A549 (cell line): ENCODE measurements at places on chromosomes 7 and 10.
A peak's percentile ranks its signal among the peaks of the same experiment; 100 is the strongest.

- DNase-seq, result peak; percentile 9
These were observed 448.1 kb upstream of the PODXL start for GRCh38 chr7:132004529-132004928.

DNA sequence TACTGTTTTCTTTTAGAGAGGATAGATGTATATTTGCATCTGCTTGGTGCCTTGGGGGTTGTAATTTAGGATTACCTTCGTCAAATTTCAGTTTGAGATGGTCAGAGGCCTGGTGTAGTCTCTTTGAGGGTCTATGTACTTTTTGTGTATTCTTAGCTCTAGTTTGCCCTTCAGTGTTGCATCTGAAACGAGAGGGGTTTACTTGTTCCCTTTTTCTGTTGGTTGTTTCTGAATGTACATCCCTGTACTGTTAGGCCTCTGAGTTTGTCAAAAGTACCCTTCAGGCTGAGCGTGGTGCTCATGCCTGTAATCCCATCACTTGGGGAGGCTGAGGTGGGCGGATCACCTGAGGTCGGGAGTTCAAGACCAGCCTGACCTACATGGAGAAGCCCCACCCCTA, 60.0 kb downstream of the MLLT10 start:
- no peak for DNase-seq

GRCh38 chr7:25732766-25733217, 419.2 kb upstream of the NFE2L3 start:
- DNase-seq, result no peak

- DNase-seq, result no peak
These were observed 362.8 kb downstream of the INHBA start for GRCh38 chr7:41339913-41340676.

DNA sequence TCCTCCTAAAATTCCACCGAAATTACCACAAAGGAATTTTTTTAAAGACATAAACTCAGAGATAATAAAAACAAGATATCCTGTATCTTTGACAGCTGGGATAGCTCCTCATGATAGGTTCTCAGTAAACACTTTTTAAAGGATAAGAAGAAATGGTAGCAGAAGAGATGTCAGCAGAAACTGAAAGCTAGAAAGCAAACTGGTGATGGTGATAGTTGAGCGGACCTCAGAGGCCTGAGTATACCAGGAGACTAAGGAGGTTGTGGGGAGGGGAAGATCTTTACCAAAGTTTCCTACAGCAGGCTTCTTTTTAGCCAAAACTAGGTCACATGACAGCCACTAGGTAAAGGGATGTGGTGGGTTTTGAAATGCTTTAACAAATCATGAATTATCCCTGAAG, 22.5 kb downstream of the PCGF5 start:
- DNase-seq, result no peak

- DNase-seq, result no peak
These were observed 607.6 kb downstream of the KCNMA1 start for GRCh38 chr10:77029777-77030717.

GRCh38 chr7:40506158-40506557, 371.4 kb downstream of the SUGCT start:
- no peak for DNase-seq

- no peak for DNase-seq
These were observed 85.2 kb downstream of the RTKN2 start for GRCh38 chr10:62183442-62183841.

GRCh38 chr7:7228967-7229366, 46.6 kb downstream of the C1GALT1 start:
- DNase-seq, result no peak

DNA sequence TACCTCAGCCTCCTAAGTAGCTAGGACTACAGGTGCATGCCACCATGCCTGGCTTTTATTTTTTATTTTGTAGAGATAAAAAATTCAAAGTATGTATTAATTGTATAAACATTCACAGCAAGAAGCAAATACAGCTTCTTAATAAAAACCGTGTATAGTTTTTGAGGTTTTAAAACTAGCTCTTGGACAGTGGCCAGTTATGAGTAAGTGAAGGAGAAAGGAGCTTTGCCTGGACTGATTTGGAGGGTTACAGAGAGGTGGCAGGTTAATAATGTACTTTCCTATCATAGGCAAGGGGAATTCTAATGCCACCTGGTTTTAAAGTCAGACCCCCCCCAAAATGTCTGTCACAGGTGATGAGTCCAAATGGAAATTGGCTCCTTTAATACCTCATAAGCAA, 43.4 kb downstream of the ZNRF2 start:
- no peak for DNase-seq

- no peak for DNase-seq
These were observed 55.0 kb downstream of the ST7 start for GRCh38 chr7:117008118-117008885.

GRCh38 chr7:149454006-149454405, 6.9 kb downstream of the ZNF777 start:
- no peak for DNase-seq

DNA sequence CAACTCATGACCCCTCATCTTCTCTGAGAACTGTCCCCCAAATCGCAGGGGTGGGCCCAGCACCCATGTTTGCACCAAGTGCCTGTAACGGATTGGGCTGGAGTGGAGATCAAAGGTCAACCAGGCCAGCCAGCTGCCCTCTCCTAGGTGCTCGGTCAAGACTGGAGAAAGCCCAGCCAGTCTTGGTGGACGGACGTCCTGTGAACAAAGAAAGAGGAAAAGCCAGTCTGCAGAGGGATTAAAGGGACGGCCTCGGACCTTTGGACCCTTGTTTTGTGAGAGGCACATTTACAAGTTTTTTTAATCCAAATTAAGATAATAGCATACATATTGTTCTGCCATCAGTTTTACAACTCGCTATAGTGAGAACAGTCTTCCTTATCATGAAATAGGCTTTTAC, 31.7 kb upstream of the GALNTL5 start:
- no peak for DNase-seq

DNA sequence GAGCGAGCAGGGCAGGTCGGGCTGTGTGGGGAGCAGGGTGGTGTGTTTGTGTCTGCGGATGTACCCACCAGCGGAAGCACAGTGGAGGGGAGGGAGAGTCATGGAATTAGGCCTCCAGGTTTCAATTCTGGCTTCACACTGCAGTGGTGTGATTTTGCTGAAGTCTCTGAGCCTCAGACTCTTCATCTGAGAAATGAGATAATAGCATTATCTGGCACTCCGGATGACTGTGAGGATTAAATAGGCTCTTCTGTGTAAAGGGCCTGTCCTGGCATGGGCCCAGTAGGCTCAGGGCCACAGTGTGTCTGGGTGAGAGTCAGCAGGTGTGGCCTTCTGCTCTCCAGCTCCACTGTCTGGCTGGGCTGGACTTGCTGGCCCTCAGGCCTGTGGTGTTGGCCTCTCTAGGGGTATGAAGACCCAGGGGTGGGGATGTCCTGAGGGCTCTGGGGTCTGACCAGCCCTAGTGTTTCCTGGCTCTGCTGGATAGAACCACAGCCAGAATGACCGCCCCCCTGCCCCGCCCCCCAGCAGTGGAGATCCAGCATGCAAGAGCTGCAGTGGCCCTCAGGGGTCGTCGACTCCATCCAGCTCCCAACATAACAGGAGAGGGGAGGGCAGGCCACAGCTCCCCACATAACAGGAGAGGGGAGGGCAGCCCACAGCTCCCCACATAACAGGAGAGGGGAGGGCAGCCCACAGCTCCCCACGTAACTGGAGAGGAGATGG, 178.6 kb downstream of the RPS24 start:
- no peak for DNase-seq

- no peak for DNase-seq
These were observed 336.8 kb downstream of the PLXNA4 start for GRCh38 chr7:132239422-132239994.

GRCh38 chr10:93198401-93199131, 124.9 kb downstream of the CYP26A1 start:
- DNase-seq, result no peak

DNA sequence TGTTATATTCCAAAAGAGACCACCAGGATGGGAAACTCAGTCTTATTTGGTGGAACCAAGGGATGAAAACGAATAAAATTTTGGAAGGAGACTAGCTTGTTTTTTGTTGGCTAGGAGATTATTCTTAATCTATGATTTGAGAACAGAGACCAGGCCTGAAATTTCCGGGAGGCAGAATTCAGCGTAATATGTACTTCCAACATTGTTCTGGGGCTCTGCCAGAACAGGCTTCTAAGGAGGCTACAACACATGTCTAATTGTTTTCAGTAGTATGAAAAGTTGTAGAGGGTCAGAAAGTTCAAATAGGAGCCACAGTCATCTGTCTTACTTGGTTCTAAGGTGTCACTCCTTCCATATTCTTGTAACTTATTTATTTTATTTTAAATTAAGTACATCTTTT, 1.7 kb downstream of the DDX21 start:
- peak; percentile 5 for DNase-seq

- no peak for DNase-seq
These were observed 59.7 kb upstream of the TMEM72 start for GRCh38 chr10:44851413-44851812.

GRCh38 chr7:54187886-54188685, 354.1 kb upstream of the VSTM2A start:
- DNase-seq, result no peak

GRCh38 chr10:99537086-99537988, 4.6 kb downstream of the NKX2-3 start:
- no peak for DNase-seq

- DNase-seq, result no peak
These were observed 33.9 kb upstream of the XPNPEP1 start for GRCh38 chr10:109957092-109957797.

DNA sequence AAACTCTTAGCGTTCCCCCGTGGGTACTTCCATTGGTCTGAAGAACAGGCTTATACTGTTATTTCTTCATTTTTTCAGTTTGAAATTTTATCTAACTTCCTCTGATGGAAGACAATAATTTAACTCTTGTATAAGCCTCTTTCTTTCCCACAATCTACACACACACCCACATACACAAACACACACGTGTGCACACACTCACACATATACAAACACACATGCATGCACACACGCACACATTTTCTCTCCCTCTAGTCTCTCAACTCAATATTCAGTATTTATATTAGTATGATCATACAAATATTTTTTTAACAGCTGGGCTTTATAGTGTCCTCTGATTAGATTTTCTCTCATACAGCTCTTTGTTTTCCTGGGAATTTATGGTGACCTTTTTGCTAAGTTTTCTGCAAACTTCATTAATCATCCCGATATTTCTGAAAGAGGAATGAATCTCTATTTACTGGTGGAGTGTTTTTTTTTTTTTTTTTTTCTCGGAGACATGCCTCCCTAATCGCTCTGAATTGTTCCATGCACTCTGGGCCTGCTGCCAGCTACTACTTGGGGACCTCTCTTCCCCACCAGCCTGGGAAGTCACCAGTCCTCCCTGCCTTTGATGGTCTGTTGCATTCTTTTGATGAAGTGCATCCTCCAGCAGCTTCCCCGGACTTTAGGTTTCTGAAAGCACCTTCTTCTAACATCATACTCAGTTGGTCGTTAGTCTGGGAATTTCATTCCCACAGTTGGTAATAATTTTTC, 75.5 kb downstream of the ZNF777 start:
- no peak for DNase-seq

DNA sequence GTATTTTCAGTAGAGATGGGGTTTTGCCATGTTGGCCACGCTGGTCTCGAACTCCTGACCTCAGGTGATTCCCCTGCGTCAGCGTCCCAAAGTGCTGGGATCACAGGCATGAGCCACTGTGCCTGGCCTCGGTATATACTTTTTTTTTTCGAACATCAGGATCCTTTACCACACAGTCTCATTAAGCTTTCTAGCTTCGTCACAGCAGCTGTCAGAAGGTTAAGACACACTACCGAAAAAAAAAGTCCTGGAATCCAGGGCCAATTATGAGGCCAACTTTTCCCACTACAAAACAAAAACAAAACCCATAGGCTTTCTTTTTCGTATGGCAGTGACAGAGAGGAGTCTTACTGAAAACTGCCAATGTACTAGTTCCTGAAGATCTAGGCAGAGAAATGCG, 30.7 kb downstream of the ZC3HC1 start:
- DNase-seq, result no peak

- DNase-seq, result no peak
These were observed 165.9 kb upstream of the MYO3A start for GRCh38 chr10:25768167-25768566.

- no peak for DNase-seq
These were observed 208.6 kb downstream of the ZNF365 start for GRCh38 chr10:62582804-62583208.

DNA sequence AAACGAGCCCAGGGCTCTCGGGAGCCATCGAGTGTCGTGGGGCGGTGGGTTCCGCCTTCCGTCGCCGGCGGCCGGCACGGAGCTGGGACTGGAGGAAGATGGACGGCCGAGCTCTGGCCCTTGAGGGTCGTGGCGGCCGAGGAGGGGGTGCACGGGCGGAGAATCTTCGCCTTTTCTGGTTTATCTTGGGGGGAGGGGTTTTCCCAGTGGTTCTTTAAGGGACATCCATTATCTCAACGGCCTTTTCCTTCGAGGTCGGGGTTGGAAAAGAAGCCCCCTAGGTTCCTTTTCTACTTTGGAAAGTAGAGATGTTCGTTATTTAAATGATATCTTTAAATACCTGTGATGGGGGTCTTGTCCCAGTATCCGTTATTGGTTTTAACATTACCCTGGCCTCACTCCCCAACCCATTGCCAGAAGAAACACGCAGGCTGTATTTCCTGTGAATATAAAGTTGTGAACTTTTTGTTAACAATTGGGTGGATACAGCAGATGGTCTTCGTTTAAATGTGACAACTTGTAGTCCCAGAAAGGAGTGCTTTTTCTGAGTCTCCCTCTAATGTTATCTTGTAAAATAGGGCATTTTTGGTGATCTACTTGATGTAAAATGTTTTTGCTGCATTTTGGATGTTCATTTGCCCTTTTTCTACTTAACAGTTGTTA, 765 bp downstream of the CCAR1 start:
- DNase-seq, result peak; percentile 14

- no peak for DNase-seq
These were observed 52.8 kb upstream of the SEMA3E start for GRCh38 chr7:83701736-83702135.

DNA sequence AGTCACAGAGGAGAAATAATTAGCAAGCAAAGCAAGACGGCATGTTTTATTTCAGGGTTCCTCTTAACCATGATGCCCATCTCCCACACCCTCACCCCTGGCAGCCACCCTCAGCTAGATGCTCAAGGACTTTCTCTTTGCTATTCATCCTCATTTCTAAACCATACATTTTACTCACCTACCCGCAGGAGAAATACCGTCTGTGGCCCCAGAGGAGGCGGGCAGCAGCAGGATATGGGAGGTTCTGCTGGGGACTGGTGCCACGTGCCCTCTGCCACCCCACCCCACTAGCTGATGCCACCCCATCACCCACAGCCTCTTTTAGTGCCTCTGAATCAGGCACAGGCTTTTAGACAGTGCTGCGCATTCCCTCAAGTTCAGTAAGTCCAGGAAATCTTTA, 168.7 kb upstream of the ITGB1 start:
- no peak for DNase-seq

GRCh38 chr10:2262333-2262732, 525.0 kb upstream of the ADARB2 start:
- DNase-seq, result no peak

GRCh38 chr7:96131525-96131924, 190.4 kb downstream of the SLC25A13 start:
- no peak for DNase-seq

- no peak for DNase-seq
These were observed 26.4 kb downstream of the MACC1 start for GRCh38 chr7:20190560-20191390.
